Lung microvascular endothelial cell (primary cell): ENCODE measurements at places on chromosomes 5 and 9. TPM values are rescaled to one million over a fixed set of nuclear protein-coding genes. Genes with fewer than 3 reads are reported as not detected.
A peak's percentile ranks its signal among the peaks of the same experiment; 100 is the strongest.

DNA sequence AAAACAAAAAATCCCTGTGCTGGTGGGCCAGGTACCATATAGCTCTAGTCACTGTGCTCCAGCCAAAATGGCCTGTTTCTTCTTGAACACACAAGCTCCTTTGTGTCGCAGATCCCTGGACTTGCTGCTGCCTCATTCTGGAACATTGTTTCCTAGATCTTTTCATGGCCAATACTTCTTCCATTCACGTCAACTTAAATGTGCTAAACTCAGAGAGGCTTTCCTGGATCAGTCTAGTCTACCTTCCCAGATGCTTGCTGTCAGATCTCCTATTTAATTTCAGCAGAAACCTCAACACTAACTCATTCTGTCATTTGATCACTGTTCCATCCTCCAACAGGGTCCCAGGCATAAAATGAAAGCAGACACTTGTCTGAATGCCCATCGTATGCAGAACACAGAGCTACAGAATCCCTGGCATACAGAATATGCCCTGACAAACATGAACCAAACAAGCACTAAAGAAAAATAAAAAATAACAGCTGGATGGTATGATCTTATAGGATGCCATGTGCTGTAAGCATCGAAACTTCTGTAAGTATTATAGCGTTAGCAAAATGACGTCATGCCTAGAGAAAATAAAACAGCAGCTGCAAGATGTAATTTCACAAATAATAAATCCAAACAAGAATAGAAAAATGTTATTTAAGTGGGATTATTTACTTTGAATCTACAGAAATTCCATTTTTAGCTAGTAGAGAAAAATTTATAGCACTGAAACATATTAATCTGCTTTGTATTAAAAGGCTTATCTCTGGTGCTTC is 403.7 kb upstream of the DAP start:
- no peak for DNase-seq

GRCh38 chr9:113634596-113635515 is 171.3 kb downstream of the RGS3 start:
- DNase-seq, result peak; percentile 65

DNA sequence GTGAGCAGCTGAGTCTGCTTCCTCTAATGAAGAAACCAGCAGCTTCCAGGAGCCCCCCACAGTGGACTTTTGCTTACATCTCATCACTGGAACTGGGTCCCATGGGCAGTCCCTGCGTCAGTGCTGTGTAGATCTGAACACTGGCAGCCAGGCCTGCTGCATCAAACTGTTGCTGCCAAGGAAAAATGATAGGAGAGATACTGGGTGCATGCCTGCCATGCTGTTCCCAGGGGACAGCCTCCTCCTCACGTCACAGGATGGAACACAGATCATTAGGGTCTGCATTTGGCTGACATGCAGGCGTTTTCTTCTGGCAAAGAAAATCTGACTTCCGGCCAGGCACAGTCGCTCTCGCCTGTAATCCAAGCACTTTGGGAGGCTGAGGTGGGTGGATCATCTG is 67.9 kb downstream of the OLFM1 start:
- no peak for DNase-seq

DNA sequence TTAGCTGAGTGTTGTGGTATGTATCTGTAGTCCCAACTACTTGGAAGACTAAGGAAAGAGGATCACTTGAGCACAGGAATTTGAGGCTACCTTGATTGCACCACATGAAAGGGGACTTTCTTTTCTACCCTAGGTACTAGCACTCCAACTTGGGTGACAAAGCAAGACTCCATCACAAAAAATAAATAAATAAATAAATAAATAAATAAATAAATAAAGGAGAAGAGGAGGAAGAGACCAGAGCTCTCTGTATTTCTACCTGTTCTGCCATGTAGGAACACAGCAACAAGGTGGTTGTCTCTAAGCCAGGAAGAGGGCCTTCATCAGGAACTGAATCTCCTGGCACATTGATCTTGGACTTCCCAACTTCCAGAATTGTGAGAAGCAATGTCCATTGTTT is 118.6 kb downstream of the HMHB1 start:
- no peak for DNase-seq

MAT2B gene
- total RNA-seq, result 77.1 and 81.0 TPM in 2 replicates

- no peak for DNase-seq
Measured at GRCh38 chr5:96569332-96569731, 92.8 kb upstream of the CAST start.

ADAMTS13 gene
- total RNA-seq, result 0.44 and 0.60 TPM in 2 replicates

DNA sequence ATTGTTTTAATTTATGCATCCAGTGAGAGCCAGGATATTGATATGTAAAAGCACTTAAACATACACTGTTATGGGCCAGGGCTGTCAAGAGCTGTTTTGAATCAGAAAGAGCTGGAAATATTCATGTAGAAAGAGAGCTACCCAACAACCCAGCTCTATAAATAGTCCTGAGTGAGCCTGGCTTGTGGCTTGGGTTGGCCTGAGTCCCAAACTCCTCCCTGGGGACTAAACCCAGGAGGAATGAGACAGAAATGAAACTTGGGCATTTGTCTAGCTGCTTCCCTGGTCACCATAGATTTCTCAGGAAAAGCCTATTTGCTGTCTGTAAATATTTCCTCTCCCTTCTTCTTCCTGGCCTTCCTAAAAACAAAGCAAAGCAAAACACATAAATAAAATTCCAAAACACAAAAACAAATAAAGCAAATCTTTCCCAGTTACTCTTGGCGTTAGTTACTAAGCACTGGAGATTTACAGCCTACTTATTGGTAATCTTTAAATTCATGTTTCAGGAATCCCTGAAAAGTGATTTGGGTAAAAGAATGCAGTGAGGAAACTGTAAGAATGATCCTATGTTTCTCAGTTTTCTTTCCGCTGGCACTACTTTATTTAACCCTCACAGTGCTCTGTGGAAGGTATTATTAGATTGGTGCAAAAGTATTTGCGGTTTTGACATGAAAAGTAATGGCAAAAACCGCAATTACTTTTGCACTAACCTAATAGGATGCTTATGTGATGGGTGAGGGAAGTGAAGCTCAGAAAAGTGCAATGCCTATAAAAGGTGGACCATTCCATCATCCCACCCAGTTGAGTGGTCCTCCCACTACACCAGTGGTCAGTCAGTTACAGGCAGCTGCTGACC is 111.8 kb downstream of the CARTPT start:
- peak; percentile 61 for DNase-seq

DNA sequence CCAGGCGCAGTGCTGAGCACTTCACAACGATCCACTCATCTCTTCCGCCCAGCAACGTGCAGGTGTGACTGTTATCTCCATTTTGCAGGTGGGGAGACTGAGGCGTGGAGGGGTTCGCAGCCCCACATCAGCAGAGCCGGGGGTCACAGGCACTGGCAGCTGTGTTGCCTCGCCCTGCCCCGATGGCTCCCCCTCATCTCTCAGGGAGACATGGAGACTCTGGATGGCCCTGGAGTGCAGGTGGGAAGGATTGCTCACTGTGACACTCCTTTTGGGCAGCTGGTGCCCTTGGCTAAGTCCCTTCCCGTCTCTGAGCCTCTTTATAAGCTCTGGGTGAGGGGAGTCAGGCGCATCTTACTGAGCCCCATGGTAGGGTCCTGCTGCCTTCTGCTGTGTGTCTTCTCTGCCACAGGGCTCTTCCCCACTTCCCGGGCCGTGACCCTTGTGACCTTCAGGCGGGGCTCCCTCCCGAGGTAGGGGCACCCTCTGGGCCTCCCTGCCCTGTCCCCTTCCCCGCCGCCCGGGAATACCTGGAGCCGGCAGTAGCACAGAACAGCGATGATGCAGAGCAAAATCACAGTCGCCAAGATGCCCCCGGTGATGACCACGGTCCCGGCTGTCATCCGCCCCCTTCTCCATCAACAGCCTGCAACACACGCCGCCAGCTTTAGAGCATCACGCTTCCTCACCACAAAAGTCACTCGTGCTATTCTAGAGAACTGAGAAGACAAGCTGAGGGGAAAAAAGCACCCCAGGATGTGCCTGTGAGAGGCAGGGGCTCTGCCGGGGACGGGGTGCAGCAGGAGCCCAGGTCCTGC is 29.4 kb downstream of the FAM163B start:
- DNase-seq, result no peak

GADD45G gene
- total RNA-seq, result under 0.01 TPM in 1 of 2 replicates, not detected in the other

DNA sequence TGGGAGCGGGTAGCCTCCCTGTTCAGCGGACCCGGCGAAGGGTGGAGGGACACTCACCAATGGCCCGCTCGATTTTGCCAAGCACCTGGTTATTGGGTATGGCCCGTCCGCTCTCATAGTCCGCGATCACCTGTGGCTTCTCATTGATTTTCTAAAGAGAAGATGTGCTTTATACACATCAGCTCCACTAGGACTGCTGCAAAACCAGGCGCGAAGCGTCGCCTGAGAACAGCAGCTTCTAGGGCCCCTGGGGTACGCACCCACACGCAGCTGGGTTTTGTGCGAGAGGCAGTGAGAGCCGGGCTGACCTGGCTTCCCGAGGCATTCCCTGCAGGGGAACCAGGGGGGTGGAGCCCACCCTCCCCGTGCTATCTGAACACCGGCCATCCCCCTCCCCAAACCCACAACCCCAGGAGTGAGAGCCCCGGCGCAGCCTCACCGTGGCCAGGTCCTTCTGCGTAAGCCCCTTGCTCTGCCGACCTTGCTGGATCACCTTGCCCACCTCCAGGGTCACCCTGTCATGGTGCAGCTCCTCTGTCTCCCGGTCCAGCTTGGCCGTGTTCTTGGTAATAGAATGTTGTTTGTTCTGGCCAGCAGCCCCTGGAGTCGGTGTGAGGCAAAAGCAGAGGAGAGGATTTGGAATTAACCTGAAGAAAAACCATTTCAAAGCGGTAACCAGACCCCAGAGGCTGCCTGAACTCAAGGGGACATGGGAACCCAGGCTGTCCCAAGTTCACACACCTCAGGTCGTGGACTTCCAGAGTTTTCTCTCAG is 3.1 kb downstream of the EDF1 start:
- no peak for DNase-seq

- no peak for DNase-seq
Measured at GRCh38 chr5:81242906-81243436, 9.8 kb downstream of the CKMT2 start.

NR5A1 gene
- not detected in 2 replicates for total RNA-seq

DNA sequence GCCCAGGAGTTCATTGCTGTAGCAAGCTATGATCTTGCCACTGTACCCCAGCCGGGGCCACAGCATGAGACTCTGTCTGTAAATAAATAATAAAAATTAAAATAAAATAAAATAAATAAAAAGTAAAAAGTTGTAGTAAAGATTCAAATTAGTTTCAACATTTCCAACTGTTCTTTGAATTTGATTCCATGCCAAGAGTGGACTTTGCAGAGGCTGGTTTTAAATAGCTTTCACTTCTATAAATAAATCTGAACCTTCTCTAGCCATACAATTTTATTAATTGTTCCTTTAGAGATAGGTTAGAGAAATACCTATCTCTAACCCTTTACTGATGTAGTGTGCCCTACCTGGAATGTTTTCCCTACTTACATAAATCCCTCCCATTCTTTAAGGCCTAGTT is 129.7 kb upstream of the SLIT3 start:
- DNase-seq, result no peak

GRCh38 chr5:75610201-75610600 is 1.1 kb upstream of the ANKDD1B start:
- DNase-seq, result no peak

EGR1 gene
- 0.44 and 4.8 TPM in 2 replicates for total RNA-seq

DNA sequence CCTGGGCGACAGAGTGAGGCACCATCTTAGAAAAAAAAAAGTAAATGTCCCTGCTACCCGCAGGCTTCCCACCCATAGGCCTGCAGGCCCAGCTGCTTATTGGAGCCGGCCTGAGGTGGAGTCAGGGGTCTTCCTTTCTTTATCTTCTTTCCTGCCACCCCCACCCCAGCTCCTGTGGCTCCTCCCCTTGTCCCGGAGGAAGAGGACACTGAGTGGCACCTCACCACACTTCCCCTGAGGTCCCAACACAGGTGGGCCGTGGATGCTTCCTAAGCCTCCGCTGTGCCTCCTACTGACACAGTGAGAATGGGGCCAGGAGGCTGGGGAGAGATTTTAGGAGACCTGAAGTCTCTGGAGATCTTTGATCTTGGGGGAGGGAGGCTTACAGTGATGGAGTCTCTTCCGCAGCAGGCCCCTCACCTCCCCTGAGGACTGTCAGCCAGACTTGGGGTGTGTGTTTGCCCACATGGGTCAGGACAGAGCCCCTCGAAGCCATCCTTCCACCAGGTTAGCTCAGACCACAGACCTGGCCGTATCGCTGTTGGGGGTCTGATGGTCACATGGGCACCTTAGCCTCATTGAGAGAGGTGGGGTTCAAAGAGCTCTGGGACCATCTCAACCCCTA is 135.4 kb upstream of the IER5L start:
- DNase-seq, result no peak

GRCh38 chr9:137438591-137439157 is 2.5 kb downstream of the ENTPD8 start:
- DNase-seq, result no peak

GRCh38 chr5:123937230-123937629 is 425.3 kb downstream of the CSNK1G3 start:
- peak; percentile 74 for DNase-seq

- DNase-seq, result peak; percentile 72
Measured at GRCh38 chr5:74895906-74896305, 29.7 kb upstream of the FAM169A start.

DNA sequence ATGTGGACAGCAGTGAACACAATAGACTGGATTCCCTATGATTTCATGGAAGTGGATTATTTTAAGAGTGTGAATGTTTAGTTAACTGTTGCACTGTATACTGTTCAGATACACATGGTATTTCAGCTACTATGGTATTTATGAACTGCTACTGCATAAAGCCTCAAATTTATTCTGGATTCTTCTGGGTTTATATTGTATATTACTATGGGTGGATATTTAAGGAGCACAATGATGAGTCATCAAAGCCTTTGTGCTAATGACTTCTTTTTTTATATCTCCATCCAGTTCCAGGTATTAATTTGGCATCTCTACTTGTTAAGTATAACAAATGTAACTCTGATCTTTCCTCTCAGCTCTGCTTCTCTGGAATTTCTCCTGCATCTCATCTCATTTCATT is 6.8 kb downstream of the KDM4C start:
- no peak for DNase-seq

GRXCR2 gene
- total RNA-seq, result not detected in 2 replicates

- peak; percentile 76 for DNase-seq
Measured at GRCh38 chr5:41747301-41747700, 122.9 kb downstream of the OXCT1 start.

RGS14 gene
- total RNA-seq, result 2.8 and 4.4 TPM in 2 replicates

DNA sequence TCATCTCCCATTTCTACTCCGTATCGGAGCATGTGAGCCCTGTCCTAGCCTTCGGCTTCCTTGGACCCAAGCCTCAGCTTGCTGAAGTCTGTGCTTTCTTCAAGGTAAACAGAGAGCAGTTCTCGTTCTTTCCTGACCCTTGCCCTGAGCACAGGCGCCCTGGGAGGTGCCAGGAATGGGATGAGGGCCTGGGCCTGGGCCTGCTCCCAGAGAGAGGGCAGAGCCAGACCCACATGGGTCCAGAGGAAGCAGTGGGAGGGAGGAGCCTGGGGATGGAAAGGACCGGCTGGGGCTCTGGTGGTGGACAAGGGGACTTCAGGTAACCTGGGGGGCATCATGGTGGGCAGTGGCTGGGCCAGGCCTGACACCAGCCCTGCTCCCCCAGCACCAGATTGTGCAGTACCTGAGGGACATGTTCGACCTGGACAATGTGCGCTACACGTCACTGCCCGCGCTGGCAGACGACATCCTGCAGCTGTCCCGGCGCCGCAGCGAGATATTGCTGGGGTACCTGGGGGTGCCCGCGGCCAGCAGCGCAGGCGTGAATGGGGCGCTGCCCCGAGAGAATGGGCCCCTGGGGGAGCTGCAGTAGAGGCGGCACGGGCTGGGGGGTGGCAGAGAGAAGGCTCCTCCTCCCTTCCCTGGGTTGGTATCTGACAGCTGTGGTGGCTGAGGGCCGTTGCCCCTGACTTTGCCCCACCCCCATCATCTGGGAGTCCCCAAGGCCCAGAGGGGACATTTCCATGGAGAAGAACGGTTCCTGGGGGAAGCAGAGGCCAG is 10.9 kb upstream of the DOLPP1 start:
- DNase-seq, result no peak

GRCh38 chr5:16455668-16456067 is 9.9 kb downstream of the ZNF622 start:
- DNase-seq, result no peak
